ENCODE measurements at places on chromosomes 1 and 21.

DNA sequence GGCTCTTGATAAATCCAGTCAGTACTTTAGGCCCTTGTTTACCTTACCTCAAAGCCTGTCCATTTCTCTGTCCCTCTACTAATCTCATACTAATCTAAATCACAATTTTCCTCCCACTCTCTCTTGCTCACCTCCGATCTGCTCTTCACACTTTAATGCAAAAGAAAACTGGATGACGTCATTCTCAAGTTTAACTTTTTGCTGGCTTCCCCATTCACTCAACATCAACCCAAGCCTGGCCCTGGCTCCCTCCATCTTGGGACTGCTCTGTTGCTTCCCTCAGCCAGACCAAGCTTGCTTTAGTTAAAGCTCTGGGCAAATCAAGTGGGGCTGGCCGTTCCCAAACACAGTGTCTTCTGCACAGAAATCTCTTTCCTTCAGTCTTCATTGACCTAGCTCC lies 29.7 kb downstream of the COA6 start:
- DNase-seq: no peak

GRCh38 chr1:162364498-162364897 lies 12.2 kb downstream of the SPATA46 start:
- no peak for DNase-seq

GRCh38 chr1:243549108-243549507 lies 293.3 kb downstream of the SDCCAG8 start:
- DNase-seq: no peak

GRCh38 chr1:119136401-119136800 lies 4.1 kb downstream of the WARS2 start:
- DNase-seq: no peak

- no peak for DNase-seq
Measured at GRCh38 chr1:159798893-159799292, 3.3 kb upstream of the FCRL6 start.

DNA sequence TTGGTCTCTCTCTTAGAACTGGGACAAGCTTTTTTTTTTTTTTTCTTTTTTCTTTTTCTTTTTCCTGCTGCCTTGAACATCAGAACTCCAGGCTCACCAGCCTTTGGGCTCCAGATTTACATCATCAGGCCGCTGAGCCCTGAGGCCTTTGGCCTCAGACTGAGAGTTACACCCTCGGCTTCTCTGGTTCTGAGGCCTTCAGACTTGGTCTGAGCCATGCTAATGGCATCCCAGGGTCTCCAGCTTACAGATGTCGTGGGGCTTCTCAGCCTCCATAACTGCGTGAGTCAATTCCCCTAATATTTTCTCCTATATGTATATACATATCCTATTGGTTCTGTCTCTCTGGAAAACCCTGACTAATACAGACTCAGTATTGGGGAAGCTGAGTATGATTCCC lies 36.5 kb upstream of the RC3H1 start:
- no peak for DNase-seq

DNA sequence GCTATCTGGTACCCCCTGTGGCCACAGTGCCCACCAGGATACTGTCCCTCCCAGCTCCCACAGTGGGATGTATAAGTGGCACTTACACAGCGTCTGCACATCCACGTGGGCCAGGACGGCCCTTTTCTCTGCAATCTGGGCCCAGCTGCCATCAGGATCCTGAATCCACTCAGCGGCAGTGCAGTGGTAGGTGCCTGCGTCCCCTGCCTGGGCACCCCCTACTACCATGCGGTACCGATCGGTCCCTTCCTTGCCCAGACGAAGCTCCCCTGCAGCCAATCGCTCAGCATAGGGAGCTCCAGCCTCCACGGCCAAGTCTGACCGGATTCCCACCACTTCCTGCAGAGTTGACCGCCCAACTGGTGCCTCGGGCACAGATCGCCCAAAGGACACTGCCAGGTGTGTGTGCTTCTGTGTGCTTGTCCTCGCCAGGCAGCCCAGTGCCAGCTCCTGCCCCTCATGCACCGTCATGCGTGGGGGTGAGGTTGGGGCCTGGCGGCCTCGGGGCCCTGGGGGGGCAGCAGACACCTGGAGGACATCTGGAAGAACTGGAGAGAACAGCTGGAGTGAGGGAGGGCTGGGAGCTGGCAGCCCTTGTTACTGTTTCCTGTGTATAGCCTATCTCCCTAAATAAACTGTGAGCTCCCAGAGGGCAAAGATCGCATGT lies 4.7 kb downstream of the IGSF8 start:
- DNase-seq: no peak

DNA sequence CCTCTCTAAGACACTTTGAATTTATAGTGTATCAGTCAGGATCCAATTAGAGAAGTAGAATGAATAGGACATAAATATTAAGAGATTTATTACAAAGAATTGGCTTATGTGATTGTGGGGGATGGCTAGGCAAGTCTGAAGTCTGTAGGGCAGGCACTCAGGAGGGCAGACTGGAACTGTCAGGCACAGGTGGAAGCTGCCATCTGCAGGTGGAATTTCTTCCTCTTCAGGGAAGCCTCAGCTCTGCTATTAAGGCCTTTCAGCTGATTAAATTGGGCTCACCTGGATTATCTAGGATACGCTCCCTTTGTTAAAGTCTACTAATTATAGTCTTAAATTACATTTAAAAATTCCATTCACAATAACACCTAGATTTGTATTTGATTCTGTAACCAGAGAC lies 92.0 kb upstream of the HAO2 start:
- DNase-seq: no peak

- no peak for DNase-seq
Measured at GRCh38 chr1:156655151-156655903, 13.4 kb downstream of the BCAN start.

DNA sequence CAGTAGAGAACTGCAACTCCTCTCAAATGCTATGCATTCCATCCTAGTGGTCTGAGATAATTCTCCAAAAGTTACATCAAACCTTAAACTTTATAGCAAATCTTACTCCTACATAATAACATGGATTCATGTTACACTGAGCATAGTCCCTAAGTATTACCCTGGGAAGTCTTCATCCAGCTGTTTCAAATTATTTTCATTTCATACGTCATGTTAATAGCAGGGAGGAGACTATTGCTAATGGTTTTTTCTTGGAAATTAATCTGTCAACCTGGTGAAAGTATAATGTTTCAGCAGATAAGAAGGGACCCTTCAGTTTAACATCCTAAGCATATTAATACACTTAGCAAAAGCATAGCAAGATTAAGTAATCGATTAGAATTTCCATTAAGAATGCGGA lies 318.1 kb downstream of the USP25 start:
- DNase-seq: no peak

- DNase-seq: no peak
Measured at GRCh38 chr1:147882535-147882934, 20.1 kb upstream of the GJA8 start.

DNA sequence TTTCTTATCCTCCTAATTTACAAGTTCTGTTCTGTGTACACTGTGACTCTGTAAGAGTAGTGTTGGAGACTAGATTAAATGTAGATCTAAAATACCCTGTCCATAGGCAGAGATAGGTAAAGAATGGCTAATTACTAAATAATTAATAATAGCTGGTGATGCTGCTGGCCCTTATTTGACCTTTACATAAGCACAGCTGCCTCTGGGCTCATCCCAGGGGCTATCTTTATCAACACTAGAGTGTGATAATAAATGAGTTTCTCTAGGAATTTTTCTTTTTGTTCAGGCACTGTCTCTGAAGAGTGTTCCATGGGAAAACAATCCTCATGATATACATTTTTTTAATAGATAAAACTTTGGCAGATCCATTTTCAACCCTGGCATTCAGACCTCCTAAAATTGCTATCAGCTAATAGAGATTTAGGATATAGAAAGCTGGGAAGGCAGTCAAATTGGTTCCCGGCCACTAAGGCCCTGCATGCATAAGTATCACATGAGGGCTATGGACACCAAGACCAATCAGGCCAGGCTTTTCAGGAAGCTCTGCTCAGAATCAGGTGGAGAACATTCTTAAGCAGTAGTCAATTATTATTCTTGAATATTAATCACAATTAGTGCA lies 107.2 kb downstream of the ROR1 start:
- DNase-seq: no peak

DNA sequence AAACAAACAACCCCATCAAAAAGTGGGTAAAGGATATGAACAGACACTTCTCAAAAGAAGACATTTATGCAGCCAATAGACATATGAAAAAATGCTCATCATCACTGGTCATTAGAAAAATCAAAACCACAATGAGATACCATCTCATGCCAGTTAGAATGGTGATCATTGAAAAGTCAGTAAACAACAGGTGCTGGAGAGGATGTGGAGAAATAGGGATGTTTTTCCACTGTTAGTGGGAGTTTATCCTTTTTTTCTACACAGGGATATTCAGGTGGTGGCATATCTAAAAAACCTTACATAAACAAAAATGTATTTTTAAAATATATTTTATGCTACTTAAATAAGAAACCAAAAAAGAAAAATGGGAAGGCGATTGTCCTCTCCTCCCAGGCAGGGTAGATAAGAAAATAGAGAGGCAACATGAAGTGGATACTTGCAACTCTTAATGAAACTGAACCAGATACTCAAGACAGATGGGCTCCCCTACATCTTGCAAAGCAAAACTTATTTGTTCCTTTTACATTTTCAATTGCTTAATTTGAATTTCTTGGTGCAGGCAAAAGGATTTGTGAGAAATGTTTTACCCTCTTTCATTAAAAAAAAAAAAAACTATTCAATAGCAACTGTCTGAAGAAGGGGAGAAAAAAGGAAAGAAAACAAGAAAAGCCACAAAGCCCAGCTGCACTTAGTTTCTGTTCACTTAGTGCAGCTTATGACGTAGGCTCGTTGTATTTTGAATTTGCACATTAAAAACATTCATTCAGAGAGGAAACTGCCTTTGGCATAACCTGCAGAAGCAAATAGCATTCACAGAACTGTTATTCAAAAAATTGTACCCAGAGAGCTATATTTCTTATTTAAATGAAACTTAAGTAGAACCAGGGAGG lies 36.9 kb upstream of the RGS1 start:
- no peak for DNase-seq

DNA sequence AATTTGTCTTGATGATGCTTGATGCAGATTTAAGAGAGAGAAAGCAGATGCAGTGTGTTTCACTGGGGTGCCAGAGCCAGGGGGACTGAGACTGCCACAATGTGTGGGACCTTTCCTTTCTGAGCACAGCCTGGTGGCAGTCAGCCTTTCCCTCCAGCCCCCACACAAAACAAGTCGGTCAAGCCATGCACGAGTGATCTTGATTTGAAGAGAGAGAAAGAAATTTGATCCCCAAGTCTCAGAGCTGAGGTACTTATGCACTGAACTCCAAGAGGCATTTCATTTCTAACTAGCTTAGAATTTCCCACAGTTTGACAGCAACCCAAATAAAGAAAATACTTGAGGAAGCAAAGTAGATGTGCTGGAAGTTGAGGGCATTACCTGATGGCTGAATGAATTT lies 193.8 kb downstream of the ST6GALNAC3 start:
- DNase-seq: no peak

GRCh38 chr1:109632671-109633346 lies 13.2 kb downstream of the AMPD2 start:
- DNase-seq: no peak

DNA sequence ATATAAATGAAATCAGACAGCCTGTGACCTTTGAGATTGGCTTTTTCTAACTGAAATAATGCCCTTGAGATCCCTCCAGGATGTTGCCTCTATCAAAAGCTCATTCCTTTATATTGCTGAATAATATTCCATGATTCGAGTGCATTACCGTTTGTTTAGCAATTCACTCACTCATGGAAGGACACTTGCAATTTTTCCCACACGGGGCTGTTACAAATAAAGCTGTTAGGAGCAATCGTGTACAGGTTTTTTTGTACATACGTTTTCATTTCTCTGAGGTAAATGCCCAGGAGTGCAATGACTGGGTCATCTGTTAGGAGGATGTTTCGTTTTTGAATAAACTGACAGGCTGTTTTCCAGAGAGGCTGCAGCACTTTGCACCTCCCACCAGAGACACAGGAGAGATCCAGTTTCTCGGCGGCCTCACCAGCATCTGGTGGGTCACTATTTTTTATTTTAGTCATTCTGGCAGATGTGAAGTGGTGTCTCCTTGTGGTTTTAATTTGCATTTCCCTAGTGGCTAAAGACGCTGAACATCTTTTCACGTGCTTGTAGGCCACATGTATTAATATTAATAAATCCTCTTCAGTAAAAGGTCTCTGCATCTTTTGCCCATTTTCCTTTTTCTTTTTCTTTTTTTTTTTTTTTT lies 11.0 kb downstream of the PRDM15 start:
- DNase-seq: no peak

GRCh38 chr21:19228226-19228625 lies 824.6 kb upstream of the TMPRSS15 start:
- no peak for DNase-seq

DNA sequence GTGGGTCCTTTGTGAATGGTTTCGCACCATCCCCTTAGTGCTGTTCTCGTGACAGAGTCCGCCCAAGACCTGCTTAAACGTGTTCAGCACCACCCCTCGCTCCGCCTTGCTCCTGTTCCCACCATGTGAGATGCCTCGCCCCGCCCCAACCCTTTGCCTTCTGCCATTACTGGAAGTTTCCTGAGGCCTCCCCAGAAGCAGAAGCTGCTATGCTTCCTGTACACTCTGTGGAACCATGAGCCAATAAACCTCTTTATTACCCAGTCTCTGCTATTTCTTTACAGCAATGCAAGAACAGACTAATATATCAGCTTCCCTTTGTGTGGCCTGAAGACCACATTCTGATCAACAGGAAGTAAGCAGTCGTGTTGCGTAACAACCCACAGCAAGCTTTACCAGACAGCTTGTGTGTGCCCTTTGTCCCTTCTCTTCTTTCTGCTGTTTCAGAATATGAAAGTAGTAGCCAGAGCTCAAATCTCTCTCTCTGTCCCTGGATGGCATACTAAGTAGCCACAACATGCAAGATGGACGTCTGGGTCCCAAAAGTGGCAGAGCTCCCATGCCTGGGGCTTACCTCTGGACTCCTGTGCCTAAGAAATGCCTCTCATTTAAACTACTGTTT lies 14.1 kb downstream of the HENMT1 start:
- peak; percentile 69 for DNase-seq

GRCh38 chr1:200795156-200795555 lies 56.5 kb downstream of the CAMSAP2 start:
- DNase-seq: no peak

DNA sequence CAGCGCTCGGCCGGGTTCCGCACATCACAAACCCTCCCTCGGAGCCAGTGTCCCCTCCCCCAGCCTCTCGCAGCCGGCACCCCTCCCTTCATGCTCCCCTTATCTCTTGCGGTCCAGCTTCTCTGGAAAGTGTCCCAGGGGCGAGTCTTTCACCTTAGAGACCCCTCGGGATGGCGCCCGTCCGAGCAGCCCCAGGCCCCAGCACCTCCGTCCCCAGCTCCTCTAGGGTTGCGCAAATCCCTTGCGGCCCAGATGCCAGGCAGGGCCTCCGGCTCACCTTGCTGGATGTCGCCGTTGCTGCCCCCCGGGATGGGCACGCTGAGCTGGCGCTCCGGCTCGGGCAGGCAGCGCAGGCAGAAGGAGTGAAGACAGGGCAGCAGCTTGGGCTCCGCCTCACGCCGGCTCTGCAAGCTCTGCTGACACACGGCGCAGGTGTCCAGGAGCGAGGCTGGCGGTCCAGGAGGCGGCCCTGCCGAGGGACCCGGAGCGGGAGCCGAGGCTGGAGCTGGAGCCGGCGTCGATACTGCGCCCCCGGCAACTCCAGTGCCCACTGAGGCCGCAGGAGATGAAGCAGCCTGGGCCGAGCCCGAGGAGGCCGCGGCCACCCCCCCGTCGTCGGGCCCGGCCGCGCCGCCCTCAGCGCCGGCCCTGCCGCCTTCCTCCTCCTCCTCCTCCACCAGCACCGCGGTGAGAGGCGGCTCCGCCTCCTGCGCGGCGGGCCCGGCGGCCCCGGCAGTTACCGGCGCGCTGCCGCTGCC lies 550 bp downstream of the TRIM33 start:
- peak; percentile 13 for DNase-seq

GRCh38 chr21:35179990-35180540 lies 131.0 kb upstream of the RUNX1 start:
- no peak for DNase-seq
